ENCODE measurements at places on chromosomes 3 and 15.

DNA sequence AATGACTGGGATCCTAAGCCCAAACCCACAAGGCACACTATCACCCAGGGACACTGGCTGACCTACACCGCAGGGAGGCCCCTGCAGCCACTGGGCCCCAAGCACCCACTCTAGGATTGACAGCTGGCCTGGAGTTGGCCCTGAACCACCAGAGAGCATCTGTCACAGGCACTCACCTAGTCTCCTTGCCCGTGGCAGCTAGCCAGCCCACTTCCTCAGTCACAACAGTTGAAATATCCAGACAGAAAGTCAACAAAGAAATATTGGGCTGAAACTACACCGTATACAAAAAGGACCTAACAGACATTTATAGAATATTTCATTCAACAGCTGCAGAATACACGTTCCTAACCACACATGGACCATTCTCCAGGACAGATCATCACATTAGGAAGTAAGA is 5.2 kb upstream of the SPINK8 start:
- DNase-seq = no peak

DNA sequence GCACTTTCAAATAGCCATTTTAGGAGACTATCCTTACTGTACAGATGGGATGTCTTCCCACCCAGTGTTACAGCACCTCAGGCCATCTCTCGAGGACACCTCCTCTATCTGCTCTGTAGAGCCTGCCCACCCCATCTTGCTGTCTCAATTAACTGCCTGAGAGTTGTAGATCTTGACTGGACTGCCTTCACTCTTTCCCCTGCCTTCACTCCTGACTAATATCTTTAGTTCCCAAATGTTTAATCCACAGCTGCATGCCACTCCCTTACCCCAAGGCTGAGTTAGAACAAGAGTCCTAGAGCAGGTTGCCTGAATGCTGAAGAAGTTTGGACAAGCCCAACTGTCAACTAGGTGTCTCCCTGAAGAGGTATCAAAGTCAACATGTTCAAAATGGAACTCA is 1.3 kb upstream of the PP2D1 start:
- no peak for DNase-seq

- no peak for DNase-seq
Observed at GRCh38 chr3:14441920-14442300, 39.5 kb downstream of the SLC6A6 start.

DNA sequence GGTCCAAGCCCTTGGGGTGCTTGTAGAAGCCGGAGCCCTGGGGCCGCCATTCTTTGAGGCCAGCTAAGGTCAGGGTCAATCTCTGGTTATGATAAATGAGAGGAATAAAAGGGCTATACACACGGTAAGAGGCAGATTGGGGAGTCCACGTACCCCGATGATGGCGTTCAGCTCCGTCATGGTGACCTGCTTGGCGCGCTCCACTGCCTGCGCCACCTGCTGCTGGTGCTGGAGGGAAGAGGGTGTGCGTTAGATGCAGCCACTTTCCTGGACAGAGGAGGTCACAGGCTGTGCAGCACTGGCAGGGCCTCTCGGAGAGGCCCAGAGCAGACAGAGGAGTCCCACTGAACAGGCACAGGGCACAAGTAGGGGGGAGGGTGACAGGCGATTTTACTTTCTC is 23.3 kb downstream of the TLE3 start:
- no peak for DNase-seq

GRCh38 chr3:52697632-52697965 is 8.0 kb downstream of the GLT8D1 start:
- no peak for DNase-seq

DNA sequence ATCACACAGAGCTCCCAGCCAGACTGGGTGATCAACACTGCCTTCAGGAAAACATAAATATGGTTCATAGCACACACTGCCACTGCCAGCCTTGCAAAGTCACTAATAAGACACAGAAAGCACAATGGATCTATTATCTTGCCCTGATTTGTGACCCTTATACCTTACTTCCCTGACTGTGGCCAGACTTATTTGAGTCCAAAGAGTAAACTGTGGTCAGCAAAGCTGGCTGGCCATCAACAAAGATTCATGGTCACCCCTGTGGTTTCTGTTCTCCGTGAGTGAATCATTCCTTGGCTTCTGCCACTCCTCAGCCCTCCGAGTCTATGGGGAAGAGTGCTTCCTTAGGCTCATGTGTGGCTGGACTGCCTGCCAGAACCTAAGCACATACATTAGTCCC is 437.7 kb downstream of the RAP2B start:
- DNase-seq = no peak

DNA sequence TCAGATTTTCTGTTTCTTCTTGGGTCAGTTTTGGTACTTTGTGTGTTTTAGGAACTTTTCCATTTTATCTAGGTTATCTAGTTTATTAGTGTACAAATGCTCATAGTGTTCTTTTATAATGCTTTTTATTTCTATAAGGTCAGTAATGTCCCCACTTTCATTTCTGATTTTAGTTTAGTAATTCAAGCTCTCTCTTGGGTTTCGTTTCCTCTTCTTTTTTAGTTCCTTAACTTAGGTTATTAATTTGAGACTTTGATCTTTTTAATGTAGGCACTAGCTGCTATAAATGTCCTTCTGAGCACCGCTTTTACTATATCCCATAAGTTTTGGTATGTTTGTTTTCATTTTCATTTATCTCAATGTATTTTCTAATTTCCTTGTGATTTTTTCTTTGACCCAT is 27.0 kb upstream of the CD200R1L start:
- no peak for DNase-seq

GRCh38 chr15:58770519-58770856 is 614 bp upstream of the MINDY2 start:
- DNase-seq = no peak

Data from T47D (cell line).